Dermis blood vessel endothelial cell (primary cell): ENCODE measurements at places on chromosomes 1 and 21. TPM values are rescaled to one million over a fixed set of nuclear protein-coding genes. Genes with fewer than 3 reads are reported as not detected.

GRCh38 chr1:162612606-162613400 is 19.5 kb upstream of the DDR2 start:
- peak; percentile 34 for DNase-seq

- DNase-seq, result no peak
Observed at GRCh38 chr1:32427264-32427963, 33.2 kb upstream of the BSDC1 start.

GRCh38 chr21:41926117-41926806 is 27.6 kb downstream of the C2CD2 start:
- DNase-seq, result peak; percentile 78

GRCh38 chr1:12305377-12305776 is 75.5 kb downstream of the VPS13D start:
- no peak for DNase-seq

DCDC2B gene
- not detected in 2 replicates for total RNA-seq

DNA sequence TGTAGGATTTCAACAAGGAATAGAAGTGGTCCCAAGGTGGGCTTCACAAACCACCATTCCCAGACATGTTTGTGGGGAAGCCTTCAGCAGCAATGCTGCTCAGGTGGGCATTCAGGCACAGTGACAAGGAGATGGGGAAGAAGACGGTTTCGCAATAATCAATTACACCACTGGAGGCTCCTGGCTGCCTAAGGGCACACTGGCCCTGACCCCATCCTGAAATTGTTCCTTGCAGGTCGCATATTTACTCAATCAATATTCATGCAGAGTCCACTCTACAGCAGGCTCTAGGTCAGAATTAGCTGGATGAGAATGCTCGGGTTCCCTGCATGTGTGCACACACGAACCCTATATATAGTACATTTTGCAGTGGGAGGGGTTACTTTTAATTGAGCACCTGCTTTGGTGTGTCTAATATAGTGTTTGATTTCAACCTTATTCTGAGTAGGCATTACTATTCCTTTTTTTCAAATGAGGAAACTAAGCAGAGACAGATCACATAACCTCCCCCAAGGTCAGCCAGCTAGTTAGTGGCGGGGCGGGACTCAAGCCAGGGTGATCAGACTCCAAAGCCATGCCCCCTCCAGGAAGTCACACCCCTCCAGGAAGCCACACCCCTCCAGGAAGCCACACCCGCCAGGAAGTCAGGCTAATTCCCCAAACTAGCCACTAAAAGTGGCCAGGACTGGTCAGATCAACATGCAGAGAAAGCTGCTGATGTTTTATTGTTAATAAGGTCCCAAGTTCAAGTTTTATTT is 106.5 kb downstream of the HLCS start:
- peak; percentile 77 for DNase-seq

SPRR1B gene
- not detected in 2 replicates for total RNA-seq

DNA sequence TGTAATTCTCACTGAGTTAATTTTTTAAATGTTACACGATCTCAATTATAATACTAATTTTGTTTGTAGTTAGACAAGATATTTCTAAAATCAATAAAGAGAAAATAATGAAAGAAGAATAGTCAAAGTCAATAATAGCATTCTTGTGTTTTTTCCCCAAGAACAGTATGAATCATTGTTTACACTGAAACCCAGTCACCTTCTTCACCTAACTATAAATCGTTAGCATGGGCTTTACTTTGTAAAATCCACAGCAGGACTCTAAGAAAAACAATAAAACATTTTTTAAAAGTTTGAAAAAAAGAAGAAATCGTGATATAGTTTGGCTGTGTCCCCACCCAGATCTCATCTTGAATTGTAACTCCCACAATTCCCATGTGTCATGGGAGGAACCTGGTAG is 234.6 kb upstream of the LYPLAL1 start:
- peak; percentile 3 for DNase-seq

- no peak for DNase-seq
Observed at GRCh38 chr1:17765444-17766411, 10.6 kb downstream of the ACTL8 start.

TIE1 gene
- total RNA-seq, result 1,320 and 1,392 TPM in 2 replicates

- DNase-seq, result no peak
Observed at GRCh38 chr1:176164014-176164678, 42.9 kb downstream of the COP1 start.

CHI3L2 gene
- total RNA-seq, result under 0.01 TPM in 1 of 2 replicates, not detected in the other

DNA sequence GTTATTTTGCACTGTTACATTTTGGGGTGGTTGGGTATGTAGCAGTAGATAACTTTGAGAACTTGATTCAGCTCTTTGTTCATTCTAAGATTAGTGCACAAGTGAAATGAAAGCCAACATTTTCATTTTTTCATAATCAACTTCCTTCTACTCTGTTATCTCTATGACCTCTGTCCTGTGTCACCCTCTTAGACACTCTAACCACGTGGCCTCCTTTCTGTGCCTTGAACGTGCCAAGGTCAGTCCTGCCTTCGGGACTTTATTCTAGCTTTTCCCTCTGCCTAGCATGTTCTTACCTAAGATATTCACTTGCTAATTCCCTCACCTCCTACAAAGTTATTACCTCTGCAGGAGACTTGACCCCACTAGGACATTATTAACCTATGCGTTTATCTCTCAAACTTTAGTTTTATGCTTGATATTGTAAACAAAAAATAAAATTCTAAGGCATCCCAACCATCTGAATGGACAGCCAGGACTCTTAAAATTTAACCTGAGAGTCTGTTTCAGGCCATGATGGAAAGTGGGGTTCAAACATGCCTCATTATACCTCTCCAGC is 19.2 kb upstream of the EDEM3 start:
- no peak for DNase-seq

DNA sequence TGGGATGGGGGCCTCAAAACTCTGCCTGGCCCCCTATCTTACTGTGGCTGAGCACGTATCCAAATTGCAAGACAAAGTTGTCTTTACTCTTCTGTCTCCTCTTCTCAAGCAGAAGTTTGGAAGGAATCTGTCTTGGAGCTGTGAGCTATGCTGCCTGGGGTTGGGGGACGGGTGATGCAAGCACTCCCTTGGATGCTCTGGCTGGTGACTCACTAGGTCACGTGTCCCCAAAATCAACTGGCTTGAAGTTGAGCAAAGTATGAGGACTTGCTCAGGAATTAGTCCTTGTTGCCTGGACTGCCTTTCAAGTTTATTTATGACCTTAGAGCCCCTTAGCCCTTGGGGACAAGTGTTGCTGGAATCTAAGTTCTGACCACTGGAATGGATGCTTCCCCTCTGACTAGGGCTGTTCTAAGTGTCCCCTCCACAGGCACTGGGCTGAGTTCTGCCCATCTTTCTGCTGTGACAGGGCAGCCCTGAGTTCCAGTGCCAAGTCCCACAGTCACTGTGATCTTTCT is 269.5 kb downstream of the HHAT start:
- DNase-seq, result no peak

NR1I3 gene
- total RNA-seq, result not detected in 2 replicates

DNA sequence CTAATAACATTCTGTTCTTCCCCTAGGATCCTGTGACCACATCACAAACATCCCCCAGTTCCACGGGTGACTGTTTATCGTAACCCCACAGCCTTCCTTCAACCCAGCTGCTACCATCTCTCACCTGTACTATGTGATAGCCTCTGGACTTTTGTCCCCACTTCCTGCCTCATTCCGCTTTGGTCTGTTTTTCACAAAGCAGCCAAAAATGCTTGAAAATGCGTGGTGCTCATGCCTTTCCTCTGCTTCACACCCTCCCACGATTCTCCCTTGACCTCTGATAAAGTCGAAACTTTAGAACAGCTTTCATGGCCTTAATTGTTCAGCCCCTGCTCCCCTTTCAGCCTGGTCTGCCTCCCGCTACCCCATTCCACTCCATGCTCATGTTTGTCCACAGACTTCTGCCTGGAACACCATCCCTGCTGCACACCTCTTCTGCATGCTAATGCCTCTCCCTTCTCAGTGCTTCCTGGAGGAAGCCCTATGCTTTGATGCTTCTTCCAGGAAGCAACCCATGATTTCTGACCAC is 165.6 kb downstream of the PLPP3 start:
- no peak for DNase-seq

DNA sequence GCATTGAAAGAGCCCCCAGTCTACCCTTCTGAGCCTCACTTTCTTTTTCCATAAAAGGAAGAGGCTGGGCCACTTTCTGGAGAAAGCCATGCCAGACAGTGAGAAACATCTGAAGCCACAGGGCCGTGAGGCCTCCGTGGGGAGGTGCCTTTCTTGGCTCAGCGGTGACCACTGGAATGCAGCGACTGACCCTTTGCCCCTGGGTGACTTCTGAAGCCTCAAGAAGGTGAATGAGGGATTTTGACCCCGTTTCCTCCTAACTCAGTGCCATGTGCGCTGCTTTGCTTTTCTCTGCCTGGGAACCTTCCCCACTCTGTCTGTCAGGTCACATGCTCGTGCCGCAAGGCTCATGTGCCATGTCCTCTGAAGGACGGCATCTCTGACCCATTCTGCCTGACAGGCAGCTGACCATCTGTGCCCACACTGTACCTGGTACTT is 44.7 kb upstream of the A3GALT2 start:
- no peak for DNase-seq

GPX7 gene
- 7.1 and 24.3 TPM in 2 replicates for total RNA-seq

CFAP107 gene
- not detected in 2 replicates for total RNA-seq

ZBTB7B gene
- 16.1 and 16.2 TPM in 2 replicates for total RNA-seq

XCL1 gene
- not detected in 2 replicates for total RNA-seq

DNA sequence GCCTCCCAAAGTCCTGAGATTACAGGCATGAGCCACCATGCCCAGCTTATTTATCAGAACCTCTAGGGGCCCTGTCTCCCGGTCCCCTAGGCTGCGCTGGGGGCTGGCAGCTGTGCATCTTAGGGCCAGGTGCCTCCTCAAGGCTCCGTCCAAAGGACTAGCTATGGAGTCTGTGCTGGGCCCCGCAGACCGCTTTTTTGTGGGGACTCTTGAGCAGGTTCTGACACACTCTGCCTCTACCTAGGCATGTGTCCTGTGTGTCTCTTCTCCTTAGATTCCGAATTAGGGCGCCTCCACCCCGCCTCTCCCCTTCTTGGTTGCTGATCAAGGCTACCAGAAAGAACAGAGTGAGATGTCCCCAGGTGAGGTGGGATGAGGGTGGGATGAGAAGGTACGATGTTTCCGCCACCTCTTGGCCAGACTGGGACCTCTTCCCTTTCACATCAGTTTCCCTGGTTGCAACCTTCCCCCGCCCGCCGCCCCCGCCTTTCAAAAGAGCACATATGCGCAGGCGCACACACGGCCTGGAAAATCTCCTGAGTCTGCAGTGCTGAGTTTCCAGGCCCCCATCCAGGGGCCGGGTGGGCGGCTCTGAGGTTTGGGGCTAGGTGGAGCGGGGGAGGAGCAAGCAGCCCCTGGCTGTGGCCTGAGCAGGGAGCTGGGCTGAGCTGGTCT is 5.0 kb upstream of the PTPN7 start:
- DNase-seq, result no peak

HMGCL gene
- 52.5 and 59.9 TPM in 2 replicates for total RNA-seq

DNA sequence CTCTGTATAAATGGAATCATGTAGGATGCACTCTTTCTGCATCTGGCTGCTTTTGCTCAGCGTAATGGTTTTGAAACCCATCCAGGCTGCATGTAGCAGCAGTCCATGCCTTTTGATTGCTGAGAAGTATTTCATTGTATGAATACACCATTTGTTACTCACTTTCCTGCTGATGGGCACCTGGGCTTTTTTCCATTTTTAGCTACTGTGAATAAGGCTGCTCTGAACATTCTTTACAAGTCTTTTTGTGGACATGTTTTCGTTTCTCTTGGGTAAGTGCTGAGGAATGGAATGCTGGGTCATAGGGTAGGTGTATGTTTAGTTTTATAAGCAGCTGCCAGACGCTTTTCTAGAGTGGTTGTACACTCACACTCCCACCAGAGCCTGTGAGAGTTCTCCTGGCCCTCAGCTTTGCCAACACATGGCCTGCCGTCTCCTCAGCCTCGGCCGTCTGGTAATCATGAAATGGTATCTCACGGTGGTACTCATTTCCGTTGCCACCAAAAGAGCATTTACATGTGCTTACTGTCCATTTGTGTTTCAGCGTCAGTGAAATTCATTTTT is 22.7 kb downstream of the SLX9 start:
- peak; percentile 97 for DNase-seq

UBL4B gene
- not detected in 2 replicates for total RNA-seq

- no peak for DNase-seq
Observed at GRCh38 chr1:41690331-41690730, 205.8 kb upstream of the EDN2 start.

- DNase-seq, result no peak
Observed at GRCh38 chr1:216779686-216780085, 56.5 kb upstream of the ESRRG start.

ELF3 gene
- total RNA-seq, result 0.14 and 0.68 TPM in 2 replicates

EXO1 gene
- total RNA-seq, result 6.8 and 17.6 TPM in 2 replicates

HSF2BP gene
- 0.65 and 0.68 TPM in 2 replicates for total RNA-seq

- no peak for DNase-seq
Observed at GRCh38 chr1:12591267-12591938, 26.6 kb downstream of the DHRS3 start.

DNA sequence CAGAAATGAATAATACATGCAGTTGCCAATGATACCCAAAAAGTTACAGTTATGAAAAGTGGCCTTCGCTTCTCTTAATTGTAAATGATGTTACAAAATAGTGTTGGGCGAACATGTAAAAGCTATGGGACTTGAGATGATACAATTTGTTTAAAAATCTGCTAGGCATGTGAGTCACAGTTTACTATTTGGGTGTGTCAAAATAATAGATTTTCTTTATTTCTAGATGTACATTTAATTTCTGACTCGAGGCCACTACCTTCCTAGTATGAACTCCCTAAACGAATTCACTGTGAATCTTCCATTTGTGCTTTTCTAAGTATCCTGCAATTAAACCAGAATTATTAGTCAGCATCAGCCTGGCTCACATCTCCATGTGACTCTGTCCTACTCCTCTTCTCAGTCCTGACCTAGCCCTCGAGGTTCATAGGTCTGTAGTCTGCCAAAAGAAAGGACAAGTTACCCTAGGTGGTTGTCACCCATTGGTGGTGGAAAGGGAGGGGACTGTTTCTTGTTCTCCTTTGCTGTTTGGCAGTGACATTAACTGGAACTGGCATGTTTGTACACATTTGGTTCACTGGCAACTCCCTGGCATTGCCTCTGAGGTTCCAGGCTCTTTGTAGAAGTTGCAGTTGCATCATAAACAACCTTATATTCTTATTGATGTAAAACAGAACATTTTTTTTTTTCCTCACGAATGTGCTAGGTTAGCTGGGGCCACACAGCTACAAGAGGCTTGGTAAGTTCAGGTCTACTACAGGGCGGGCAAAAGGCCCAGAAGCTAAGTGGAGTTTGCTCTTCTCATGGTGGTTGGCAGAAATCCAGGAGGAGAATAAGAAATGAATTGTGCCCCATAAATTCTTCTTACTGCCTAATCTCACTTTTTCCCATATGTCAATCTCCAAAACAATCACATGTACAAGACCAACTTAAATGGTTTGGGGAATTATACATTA is 746.5 kb upstream of the ADAMTS5 start:
- DNase-seq, result no peak

DNA sequence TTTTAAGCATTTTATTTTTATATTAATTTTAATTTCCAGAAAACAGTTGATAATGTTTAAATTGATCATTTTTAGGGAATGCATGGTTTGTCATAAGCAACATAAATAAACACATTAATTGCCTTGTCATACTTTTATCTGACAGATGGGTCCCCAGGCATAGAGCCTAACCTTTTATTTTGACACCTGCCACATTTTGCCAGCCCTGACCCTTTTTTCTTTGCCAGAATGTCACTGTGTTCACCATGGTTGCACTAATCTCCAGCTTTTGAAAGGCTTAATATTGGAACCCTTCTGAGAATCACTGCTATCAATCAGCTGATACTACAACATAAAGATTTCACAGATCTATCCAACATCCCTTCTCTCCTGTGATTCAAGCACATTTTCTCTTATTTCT is 56.0 kb upstream of the DPYD start:
- DNase-seq, result no peak
